CD4-positive, alpha-beta T cell treated with Interleukin-6 for 4 hours (primary cell): ENCODE measurements at places on chromosomes 11 and 22.

DNA sequence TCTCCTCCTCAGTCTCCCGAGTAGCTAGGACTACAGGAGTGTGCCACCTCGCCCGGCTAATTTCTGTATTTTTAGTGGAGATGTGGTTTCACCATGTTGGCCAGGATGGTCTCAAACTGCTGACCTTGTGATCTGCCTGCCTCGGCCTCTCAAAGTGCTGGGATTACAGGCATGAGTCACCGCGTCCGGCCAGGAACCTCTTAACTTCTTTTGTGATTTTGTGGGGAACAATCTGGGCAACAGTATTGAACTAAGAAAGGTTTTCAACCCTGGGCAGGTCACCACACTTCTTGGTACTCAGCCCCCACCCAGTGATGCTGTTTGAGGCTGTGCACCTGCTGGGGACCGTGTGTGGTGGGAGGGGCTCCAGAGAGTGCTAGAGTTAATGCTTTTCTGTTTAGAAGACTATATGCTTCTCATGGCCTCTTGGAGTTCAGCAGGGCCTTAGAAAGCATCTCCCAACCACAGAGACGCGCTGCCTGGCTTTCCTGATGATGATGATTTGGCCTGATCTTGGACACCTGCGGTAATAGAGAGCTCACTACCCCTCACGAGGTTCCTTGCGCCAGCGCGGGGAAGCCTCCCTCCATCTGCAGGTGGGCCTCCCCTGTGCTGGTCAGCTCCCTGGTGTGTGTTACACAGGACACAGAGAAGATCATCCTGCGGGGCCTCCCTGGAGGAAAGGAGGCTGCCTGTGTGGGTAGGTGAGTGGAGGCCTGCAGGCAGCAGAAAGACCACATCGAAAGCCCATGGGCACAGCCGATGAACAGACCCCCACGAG lies 1.2 kb downstream of the DENND6B start:
- no peak for DNase-seq

DNA sequence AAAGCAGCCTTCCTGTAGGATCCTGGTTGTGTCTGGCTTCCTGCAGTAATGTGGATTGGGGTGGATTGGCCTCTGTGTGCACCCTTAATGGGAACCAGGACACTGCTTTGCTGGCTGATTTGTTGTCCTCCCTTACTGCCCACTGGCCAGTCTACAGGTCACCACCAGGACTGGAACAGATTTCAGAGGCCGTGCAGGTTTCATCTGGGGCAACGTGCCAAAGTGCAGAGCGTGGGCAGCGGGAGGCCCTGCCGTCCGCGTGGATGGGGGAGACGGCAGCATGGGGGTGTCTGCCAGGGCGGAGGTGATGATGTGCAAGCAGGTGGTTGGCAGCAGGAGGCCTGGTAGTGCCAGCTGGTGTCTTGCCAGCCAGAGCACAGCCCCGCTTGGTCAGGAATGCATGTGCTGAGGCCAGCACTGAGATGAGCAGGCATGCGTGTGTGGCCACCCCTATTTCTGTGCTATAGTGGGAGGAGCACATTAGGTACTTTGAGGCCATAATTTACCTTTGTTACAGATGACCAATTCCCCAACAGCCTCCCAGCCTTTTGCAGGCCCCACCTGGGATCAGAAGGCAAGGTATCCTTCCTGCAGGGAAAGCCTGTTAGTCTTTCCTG lies 24.3 kb downstream of the BCR start:
- DNase-seq: no peak

GRCh38 chr11:131195661-131196517 lies 174.5 kb upstream of the NTM start:
- no peak for DNase-seq

GRCh38 chr11:132202621-132203020 lies 832.2 kb downstream of the NTM start:
- no peak for DNase-seq

GRCh38 chr11:117668321-117668751 lies 128.7 kb downstream of the DSCAML1 start:
- DNase-seq: no peak

DNA sequence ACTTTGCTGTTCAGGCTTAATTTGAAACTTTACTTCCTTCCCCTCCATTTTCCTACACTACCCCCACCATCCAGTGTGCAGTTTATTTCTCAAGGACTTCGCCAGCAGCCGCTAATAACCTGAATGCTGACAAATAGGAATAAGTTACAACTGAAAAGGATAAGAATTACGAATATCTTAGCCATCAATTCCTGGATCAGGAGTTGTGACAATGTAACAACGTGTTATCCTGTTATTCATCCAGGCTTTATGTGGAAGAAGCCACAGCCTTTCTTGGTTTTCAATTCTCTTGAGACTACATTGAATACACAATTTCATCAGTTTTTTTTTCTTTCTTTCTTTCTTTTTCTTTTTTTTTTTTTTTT lies 5.9 kb downstream of the HBG1 start:
- DNase-seq: no peak

- no peak for DNase-seq
These were observed 80.8 kb downstream of the ME3 start for GRCh38 chr11:86591631-86592030.

DNA sequence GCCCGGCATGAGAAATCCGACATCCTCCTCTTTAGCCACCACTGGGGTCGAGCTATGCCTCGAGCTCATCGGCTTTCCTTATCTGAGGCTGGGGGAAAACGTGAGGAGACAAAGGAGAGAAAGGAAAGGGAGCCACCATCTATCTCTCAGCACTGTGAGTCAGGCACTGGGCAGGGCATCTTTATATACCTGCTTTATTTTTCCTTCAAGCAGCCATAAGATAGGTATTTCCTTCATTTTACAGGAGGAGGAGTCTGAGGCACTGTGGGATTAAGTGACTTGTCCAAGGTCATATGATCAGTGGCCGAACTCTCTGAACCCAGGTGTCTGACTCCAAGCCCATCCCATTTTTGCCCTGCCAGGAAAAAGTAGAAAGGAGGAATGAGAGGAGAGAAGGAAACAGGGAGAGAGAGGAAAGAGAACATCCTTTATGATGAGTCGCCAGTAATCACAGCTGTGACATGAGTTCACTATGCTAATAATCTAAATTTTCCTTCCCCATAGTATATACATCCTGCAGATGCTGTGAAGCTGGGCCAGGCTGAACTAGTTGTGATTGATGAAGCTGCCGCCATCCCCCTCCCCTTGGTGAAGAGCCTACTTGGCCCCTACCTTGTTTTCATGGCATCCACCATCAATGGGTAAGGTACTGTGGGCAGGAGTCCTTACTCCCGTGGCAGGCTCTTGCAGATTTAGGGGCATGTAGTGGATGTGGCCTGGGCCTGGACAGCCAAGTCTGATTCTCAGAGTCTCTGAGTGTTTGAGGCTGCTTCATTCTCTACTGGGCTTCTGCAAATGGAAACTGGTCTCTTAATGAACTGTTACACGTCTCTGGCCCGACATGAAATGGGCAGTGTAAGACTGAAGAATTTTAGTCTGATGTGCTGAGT lies 21.8 kb downstream of the NAT10 start:
- DNase-seq: no peak

- no peak for DNase-seq
These were observed 103.0 kb upstream of the OPCML start for GRCh38 chr11:133635244-133635739.

DNA sequence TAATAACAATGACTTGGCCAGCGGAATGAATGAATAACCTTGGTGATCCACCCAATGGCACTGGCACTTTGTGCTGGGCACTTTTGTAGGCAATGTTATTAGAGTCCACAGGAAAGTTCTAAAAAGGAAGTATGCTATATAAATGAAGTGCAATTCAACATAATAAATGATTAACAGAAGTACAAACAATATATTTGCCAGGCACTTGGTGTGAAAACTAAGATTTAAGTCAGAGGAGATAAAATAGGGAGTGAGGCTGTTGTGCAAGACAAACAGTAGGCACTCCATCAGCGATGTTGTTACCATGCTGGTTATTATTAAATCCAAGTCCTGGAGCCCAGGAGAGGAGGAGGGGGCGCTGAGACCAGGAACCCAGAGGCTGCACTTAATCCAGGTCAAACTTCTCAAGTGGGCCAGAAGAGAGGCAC lies 173.8 kb downstream of the LARGE1 start:
- DNase-seq: no peak

- no peak for DNase-seq
These were observed 50.7 kb downstream of the SHISAL1 start for GRCh38 chr22:44261861-44262595.

- peak; percentile 32 for DNase-seq
These were observed 77.6 kb downstream of the PACSIN2 start for GRCh38 chr22:42937164-42937843.

GRCh38 chr11:70769521-70769920 lies 371.2 kb downstream of the CTTN start:
- DNase-seq: no peak

- no peak for DNase-seq
These were observed 50.8 kb downstream of the HIPK3 start for GRCh38 chr11:33307984-33308383.

GRCh38 chr22:19610518-19611253 lies 86.5 kb upstream of the CLDN5 start:
- DNase-seq: peak; percentile 45

DNA sequence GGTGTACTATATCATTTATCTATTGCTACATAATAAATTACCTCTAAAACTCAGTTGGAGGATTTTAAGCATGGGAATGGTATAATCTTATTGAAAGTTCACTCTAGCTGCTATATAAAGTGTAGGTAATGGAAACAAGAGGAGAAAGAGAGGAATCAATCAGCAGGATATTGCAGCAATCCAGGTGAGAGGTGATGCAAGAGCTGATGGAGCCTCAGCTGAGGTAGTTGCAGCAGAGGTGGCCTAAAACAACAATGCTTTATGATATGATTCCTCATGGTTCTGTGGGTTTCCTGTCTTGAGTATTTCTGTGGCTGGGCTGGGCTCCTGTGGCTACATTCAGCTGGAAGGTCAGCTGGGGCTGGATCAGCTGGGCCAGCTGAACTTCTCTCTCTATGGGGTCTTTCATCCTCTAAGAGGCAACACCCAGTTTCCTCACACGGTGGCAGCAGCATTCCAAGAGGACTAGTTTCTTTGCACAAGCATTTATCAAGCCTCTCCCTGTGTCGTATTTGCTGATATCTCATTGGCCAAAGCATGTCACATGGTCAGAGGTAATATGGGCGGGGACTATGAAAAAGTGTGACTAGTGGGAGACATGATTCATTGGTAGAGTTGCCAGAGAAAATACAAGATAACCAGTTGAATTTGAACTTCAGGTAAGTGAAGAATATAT lies 135.4 kb upstream of the LARGE1 start:
- DNase-seq: no peak

GRCh38 chr11:63608353-63609345 lies 5.6 kb downstream of the PLAAT3 start:
- DNase-seq: no peak

- DNase-seq: no peak
These were observed 1.4 kb downstream of the RAB36 start for GRCh38 chr22:23146478-23147205.

GRCh38 chr11:92854952-92855351 lies 114.5 kb upstream of the MTNR1B start:
- DNase-seq: no peak
